ENCODE measurements at places on chromosomes 2 and 18. TPM values are rescaled to one million over a fixed set of nuclear protein-coding genes. Genes with fewer than 3 reads are reported as not detected.

DNA sequence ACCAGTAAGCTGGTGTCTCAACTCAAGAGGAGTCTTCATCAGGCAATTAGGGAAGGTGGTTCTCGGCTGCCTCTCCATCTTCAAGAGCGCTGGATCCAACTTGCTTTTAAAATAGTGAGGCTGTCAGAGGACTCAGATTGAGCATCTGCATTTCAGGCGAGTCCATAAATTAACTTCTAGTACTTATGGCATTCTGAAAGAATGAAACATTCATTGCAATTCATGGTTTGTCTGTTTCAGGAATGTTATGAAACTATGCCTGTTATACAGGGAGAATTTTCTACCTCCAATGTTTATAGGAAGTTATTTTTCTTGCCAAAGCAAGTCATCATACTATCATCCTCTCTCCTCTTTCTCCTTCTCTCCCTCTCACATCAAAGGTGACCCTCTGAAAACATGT, 883.2 kb downstream of the SLC4A3 start:
- no peak for DNase-seq

- DNase-seq, result peak; percentile 62
Measured at GRCh38 chr2:204072443-204073324, 136.1 kb downstream of the ICOS start.

DNA sequence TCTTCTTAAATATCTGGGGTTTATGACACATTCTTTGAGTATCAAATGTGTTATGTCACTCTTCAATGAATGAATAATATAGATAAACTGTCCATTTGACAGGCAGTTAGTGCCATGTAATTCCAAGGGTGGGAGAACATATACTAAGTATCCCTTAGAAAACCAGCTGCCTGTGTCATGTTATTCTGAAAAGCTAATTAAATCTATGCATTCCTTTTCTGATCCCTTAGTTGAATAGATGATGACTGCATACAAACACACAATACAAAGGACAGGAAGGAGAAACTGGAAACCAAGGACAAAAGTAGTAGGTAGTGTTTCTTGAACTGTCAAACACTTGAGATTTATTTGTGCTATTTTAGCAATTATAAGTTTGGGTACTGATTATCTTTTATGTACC, 8.3 kb downstream of the ARHGAP28 start:
- no peak for DNase-seq

CYP26B1 gene
- not detected for total RNA-seq

DNA sequence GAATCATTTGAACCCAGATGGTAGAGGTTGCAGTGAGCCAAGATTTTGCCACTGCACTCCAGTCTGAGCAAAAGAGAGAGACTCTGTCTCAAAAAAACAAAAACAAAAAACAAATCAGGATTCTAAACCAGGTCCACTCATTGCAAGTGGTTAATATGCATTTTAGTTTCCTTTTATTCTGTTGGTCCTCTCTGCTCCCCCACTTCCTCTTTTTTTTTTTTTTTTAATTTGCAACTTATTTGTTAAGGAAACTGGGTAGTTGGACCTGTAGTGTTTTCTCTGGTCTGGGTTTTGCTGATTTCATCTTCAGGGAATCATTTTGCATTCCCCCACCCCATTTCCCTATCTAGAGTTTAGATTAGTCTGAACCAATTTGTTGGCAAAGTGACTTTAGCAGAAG, 14.0 kb downstream of the FER1L5 start:
- no peak for DNase-seq

Data from activated T-cell treated with anti-CD3 and anti-CD28 coated beads, Interleukin-2, amount 50 U/mL, for 4 hours (primary cell).